ENCODE measurements at places on chromosomes 5 and 9.
A peak's percentile ranks its signal among the peaks of the same experiment; 100 is the strongest.

DNA sequence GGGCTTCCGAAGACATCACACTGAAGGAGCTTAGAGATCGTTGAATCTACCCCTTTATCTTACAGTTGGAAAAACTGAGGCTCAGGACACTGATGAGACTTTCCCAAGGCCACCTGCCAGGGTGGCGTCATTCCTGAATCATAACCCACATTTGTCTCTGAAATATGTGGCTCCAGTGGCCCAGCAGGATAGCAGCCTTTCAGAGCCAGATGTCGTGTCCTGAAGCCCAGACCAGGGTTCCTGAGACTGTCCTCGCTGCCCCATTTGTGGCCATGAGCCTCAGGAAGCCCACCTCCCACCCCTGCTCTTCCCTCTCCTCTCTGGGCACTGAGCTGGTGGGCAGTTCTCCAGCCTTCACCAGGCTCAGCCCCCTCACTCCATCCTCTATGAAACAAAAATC lies 2.4 kb downstream of the HMCN2 start:
- no peak for DNase-seq

DNA sequence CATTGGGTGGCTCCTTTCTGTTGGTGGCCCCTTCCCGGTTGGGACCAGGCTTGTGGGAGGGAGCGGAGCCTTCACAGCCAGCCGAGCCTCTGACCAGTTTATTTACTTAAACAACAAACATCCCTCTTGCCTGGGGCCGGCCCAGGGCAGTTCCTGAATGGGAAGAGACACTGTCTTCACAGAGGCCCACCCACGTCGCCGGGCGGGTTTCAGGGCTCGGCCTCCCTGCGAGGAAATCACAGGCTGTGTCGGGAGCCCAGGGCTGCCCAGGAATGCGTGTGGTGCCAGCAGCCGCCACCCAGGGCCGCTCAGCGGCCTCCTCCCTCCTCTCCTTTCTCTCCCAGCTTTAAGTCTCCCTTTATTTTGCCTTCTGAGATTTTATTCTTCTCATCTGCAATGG lies 132.5 kb downstream of the HSD17B3 start:
- DNase-seq: no peak

- DNase-seq: no peak
Measured at GRCh38 chr5:9374025-9374424, 171.8 kb downstream of the SEMA5A start.

GRCh38 chr9:27457445-27457844 lies 66.6 kb upstream of the IFNK start:
- no peak for DNase-seq

DNA sequence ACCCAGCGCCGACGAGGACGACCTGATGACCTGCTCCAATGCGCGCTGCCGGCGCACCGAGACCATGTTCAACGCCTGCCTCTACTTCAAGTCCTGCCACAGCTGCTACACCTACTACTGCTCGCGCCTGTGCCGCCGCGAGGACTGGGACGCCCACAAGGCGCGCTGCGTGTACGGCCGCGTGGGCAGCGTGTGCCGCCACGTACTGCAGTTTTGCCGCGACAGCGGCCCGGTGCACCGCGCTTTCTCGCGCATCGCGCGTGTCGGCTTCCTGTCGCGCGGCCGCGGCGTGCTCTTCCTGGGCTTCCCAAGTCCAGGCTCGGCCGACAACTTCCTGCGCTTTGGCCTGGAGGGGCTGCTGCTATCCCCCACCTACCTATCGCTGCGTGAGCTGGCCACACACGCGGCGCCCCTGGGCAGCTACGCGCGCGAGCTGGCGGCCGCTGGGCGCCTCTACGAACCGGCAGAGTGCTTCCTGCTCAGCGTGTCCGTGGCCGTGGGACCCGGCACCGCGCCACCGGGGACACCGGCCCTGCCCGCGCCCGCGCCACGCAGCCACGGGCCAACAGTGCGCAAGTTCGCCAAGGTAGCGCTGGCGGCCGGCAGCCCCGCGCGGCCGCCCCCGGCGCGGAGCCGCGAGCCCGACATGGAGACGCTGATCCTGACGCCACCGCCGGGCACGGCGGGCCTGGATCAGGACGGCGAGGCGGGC lies 2.7 kb upstream of the PHPT1 start:
- no peak for DNase-seq

DNA sequence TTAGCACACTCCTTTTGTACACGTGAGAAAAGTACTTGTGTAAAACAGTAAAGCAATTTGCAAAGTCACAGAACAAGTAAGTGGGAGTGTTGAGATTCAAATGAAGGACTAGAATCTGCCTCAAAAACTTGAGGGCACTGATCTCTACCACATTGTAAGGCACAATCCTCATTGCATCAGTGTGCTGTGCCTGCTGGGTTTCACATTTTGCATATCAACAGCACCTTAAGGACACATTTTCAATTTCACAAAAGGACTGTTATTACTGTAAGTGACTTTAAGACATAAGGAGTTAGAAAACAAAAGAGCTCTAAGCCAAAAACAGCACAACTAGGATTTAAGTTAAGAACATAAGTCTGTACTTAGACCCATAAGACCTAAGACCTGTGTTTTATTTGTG lies 44.7 kb upstream of the HK3 start:
- DNase-seq: no peak

DNA sequence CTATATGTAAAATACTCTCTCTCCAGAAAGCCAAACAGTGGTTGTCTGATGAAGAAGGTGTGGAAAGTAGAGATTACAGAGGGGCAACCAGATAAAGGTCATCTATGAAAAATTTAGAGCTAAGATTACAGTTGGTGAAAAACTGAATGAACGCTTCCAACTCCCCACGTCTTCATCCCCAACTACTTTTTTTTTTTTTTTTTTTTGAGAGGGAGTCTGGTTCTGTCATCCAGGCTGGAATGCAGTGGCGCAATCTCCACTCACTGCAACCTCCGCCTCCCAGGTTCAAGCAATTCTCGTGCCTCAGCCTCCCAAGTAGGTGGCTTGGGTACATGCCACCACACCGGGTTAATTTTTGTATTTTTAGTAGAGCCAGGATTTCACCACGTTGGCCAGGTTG lies 64.3 kb downstream of the RAPGEF6 start:
- DNase-seq: no peak

DNA sequence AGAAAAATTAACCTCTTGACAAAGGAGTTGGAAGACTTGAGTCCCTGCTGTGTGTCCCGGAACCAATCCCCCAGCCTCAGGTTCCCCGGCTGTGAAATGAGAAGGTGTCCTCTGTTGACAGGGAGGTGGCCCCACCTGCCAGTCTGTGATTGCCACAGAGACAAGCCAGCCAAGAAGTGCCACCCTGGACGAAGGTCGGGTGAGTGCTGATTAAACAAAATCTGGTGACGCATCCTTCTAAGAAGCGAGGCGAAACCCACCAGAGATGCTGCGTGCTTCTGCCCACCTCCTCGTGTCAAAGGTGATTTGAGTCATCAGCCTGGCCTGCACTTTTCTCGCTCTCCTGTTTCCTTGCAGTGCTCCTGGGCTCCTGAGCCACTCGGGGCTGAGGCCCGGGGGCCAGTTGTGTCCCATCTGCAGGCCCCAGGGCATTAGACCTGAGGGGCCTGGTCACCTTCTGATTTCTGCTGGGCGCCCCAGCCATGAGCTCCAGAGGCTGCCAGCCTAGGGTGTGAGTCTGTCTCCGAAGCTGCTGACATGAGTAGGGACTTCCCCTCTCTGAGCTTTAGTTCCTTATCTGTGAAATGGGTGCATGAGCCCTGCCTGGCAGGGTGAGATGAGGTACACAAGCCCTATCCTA lies 28.7 kb downstream of the NEK6 start:
- no peak for DNase-seq

DNA sequence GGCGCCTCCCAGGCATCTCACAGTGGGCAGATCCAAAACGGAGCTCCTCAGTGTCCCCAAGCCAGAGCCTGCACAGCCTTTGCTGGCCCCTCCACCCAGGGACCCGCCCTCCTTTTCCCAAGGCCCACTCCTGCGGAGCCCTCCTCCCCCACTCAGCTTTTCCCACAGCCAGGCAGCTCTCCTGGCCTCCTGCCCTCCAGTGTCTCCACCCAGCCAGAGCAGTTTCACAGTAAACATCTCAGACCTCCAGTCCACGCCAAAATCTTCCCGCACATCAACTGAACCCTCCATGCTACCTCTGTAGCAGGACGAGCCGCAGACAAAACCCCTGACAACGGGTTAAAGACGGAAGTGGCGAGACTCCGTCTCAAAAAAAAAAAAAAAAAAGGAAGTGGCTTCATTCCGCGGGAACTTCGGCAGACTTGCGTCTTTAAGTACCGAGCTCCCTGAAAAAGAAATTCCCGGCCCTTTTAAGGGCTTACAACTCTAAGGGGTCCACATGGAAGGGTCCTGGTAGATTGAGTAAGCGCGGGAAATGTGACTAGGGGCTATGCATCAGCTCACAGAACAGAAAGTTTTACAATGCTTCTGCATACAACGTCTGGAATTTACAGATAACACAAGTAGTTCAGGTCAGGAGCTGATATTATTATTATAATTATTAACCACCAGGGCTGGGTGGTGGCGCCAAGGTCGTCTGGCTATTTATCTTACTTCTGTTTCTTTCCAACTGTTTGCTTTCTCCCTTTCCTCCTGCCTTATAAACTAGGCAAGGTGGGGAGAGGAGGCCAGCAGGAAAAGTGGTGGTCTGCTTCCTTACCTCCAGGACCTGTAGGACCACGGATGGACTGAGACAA lies 11.4 kb upstream of the GRIN1 start:
- DNase-seq: no peak

DNA sequence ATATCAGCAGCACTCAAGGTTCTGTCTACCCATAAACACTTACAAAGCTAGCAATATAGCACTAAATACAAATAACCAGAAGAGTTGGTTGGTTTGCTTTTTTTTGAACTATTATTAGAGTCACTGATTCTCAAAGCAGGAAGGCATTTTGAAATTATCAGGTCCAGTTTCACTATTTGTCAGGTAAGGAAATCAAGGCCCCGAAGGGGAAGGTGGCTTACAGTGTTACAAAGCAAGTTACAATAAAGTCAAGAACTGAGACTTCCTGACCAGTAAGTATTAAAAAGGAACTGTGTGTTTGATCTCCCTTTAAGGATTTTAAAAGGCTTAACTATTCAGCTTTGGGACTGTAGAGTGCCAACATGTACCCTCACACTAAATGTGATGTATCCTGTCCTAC lies 10.8 kb downstream of the C5orf15 start:
- no peak for DNase-seq

- DNase-seq: peak; percentile 44
Measured at GRCh38 chr5:55344392-55344992, 36.7 kb downstream of the MTREX start.

GRCh38 chr5:65076251-65076869 lies 307.6 kb downstream of the CWC27 start:
- peak; percentile 40 for DNase-seq

DNA sequence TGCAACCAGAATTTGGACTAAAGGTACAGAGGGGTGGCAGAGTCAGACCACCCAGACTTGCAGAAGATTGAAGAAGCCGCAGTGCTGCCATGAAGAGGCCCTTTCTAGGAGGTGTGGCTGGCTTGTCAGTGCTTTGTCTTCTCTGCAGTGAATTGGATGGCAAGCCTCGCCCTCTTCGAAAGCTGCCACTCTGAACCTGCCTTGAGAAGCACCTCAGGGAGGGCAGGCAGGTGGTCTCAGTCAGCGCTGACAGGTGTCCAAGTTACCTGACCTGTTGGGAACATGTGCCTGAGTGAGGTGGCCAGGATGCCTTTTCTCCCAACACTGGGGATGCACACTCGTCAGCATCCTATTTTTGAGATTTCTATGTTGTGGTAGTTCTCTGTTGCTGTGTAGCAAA lies 6.2 kb downstream of the TENT4A start:
- DNase-seq: no peak

DNA sequence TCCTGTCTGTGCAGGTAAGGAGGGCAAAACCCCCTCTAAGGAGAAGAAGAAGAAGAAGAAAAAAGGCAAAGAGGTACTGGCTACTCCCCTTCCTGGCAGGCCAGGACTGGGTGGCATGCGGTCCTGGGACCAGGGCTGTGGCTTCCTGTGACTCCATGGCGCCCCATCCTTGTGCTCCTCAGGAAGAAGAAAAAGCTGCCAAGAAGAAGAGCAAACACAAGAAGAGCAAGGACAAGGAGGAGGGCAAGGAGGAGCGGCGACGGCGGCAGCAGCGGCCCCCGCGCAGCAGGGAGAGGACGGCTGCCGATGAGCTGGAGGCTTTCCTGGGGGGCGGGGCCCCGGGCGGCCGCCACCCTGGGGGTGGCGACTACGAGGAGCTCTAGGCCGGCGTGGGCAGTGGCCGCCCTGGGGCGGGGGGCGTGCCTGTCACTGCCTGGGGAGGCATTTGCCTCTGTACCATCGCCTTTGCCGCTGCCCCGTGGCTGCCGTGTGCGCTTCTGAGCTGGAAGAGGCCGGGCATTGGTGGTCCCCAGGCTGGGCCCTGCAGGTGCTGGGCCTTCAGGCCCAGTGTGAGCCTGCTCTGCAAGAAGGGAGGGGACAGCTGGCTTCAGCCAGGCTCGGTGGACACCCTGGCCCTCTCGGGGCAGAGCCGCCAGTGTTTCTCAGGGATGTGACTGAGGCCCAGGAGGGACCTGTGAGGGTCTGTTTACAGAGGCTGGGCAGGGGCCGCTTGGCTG lies 2.0 kb upstream of the AJM1 start:
- no peak for DNase-seq

DNA sequence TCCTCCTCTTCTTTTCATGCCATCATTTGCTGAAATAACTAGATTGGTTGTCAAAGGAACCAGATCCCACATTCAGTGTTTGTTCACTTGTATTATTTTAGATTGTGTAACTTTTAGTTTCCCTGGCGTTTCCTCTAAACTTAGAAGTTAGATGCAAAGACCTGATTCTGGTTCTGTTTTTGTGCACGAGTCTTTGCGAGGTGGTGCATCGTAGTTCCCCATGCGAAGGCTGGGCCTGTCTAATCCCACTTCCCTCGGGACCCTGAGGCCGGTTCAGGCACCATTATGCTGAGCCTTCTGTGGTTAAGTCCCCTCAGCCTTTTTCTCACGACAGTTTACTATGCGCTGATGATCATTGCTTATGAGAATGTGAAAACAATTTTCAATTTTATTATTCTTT lies 219.1 kb upstream of the OTULINL start:
- DNase-seq: peak; percentile 80

GRCh38 chr5:8993031-8993430 lies 552.8 kb downstream of the SEMA5A start:
- no peak for DNase-seq

DNA sequence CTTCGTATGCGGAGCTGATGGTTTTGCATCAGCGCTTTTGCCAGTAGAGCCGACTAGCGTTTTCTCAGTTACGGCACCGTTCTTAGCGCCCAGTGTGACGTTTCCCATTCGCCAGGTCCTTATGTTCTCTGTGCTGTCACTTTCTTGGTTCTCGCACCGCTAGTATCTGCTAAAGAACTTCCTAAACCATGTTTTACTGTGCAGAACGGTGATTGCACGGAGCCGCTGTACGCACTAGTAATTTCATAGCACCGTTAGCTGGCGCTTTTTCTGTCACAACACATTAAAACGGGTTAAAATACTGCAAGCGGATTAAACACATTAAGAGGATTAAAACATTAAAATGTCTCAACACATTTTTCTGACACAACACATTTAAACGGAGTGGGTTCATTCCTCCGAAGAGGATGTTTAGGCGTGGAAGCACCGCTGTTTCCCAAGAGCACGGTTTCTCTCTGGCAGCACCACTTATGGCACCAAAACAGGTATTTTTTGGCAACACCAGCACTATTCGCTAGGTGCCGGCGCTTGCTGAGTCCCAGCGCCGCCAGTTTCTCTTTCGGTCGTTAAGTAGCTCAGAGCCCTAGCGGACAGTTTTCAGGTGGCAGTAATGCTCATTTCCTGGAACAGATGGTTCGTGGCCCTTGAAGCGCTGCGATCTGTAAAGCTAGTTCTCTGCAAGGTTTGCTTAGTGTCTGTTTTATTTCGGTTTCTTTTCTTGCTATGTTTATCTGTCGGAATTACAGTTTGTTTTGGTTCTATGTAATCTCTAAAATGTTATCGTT lies 20.3 kb downstream of the ANXA2R start:
- DNase-seq: peak; percentile 73
